AG04450 (cell line): ENCODE measurements at places on chromosomes 7 and 10. TPM values are rescaled to one million over a fixed set of nuclear protein-coding genes. Genes with fewer than 3 reads are reported as not detected.

Gene MCM10
- polyA plus RNA-seq = 2.0 and 2.6 TPM in 2 replicates

Gene HTR7
- 1.1 TPM in 2 replicates for polyA plus RNA-seq

Gene SPDYE6
- not detected in 2 replicates for polyA plus RNA-seq

DNA sequence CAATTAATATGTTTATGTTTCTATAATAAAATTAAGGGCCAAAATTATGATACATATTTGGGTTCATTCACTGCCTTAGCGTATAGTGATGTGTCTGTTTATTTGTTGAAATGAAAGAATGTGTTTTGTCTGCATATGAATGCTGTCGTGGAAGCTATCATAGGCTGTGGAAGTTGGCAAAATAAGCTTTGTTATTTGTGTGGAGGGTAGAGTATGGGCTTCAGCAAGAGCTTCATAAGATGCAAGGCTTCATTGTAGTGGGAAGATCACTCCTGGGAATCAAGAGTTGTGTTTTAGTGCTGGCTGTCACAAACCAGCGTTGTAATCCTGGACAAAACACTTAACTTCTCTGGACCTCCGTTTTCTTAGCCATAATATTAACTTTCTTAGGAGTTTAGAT lies 2.5 kb downstream of the SLK start:
- DNase-seq = no peak

Gene HYAL4
- not detected in 2 replicates for polyA plus RNA-seq

Gene MSMB
- not detected in 2 replicates for polyA plus RNA-seq

DNA sequence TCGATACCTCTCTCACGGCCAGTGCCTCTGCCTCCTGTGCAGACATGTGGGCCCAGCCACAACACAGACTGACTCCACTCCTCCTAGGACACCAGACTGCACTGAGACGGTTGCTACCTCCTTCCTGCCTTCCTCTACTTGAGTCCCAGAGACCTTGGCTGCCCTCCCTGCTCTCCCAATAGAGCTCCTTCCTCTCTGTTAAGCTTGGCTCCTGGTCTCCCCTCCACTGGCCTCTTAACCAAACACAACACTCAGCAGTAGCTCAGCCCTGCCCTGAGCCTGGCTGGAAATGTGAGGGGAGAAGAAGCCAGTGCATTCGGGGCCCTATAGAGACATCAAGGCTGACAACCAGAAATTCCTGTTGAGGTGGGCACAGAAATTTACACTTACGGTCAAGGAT lies 102.0 kb downstream of the HTR5A start:
- DNase-seq = no peak

Gene GIMAP7
- polyA plus RNA-seq = not detected in 2 replicates

- no peak for DNase-seq
Measured at GRCh38 chr10:16789261-16789660, 28.0 kb downstream of the RSU1 start.

GRCh38 chr7:31052487-31052840 lies 356 bp downstream of the ADCYAP1R1 start:
- no peak for DNase-seq

DNA sequence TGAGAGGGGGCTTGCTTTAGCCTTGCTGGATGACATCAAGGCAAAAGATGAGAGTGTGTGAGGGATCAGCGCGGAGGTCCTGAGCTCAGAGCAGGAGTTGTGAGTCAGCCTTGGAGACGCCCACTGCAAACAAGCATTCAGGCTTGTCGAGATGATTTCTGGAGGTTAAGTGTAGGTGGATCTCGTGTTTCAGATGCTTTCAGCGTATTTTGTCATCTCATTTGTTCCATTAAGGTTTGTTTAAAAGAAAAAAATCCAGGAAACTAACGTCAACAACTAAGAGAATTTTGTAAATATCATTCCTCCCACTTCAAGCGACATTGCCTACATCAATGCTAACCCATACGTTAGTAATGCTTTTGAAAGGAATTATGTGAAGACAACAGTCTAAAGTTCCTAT lies 715.4 kb upstream of the NRP1 start:
- peak; percentile 26 for DNase-seq

Gene ANKRD22
- polyA plus RNA-seq = 0.05 TPM in 1 of 2 replicates, not detected in the other
